ENCODE measurements at places on chromosomes 13 and 19.
A peak's percentile ranks its signal among the peaks of the same experiment; 100 is the strongest.

DNA sequence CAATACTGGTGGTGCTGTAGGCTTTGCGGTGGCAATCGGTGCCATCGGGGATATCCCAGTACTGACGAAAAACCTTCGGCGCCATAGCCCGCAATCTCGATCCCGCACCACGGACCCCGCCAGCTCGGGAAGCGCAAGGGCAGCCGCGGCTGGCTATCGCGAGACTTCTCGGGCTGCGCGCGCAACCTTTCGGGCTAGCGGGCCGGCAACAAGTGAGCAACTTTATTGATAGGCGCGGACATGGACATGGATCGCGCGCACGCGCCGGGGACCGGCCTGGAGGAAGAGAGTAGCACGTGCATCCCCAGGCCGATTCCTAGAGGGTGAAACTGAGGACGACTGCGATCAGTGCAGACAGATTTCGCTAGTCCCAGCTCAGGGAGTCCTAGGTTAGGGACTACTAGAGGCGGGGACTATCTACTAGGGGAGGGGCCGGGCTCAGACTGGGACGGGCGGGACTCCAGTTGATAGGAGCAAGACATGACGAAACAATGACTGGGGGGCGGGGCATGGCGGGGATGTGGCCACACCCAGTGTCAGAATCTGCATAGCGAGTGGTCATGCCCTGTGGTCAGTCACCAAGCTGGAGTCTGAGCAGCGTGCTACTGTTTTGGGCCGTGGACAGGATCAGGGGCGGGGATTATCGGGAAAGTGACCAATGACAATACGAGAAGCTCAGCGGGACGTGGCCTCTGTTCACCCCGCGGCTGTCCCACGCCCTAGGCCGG lies at the start of gene NDUFA11:
NDUFA11 (minus strand) TSS at position 167 of the 728 bp plus-strand sequence; CDS start at position 85, 82 bp downstream.
- H3K4me3 ChIP-seq: peak within 1 kb of the TSS; percentile 97
- peaks cover 32% of the 10 kb centered on the region for H3K4me1 ChIP-seq
- peak; percentile 96 for DNase-seq
- no peaks in the 10 kb centered on the region for H3K27me3 ChIP-seq
- H3K27ac ChIP-seq: peak within 1 kb of the TSS; percentile 98
- H3K36me3 ChIP-seq: peaks cover 2% of the 10 kb centered on the region

DNA sequence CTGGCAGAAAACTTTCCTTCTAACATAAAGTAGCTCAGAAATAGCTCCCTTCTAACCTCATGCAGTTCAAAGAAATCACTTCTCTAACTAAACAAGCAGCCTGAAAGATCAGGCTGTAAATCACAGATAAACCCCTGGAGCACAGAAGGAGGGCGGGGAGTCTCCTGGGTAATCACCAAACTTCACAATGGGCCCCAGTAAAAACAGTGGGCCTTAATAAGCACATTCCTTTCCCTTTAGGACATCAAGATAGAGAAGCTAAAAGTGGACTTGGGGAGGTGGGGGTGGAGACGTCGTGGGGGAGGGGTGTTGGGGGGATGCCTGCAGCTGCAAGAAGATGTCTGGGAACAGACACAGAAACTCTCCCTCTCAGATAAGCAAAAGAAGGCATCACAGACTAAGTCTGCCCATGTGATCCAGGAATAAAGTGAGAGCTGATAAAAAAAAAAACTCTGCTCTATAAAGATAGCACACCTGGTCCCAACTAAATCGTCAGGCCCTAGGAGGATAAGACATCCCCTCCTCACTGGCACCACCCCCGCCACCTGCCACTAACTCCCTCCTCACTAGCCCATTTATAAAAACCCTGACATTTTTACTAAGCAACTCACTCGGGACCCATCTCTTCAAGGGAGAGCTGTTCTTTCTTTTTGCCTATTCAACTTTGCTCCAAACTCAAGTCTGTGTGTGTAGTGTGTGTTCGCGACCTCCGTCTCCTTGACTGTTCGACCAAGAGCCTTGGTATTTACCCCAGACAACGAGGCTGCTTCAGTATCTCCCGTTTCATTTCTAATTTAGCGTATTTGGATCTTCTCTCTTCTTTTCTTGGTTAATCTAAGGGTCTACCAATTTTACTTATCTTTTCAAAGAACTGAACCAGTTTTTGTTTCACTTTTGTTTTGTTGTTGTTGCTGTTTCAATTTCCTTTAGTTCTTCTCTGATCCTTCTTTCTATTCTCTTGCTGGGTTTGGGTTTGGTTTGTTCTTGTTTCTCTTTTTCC lies 31.7 kb downstream of the DNAJC15 start:
- peaks cover 7% of the 10 kb centered on the region for H3K36me3 ChIP-seq
- H3K4me1 ChIP-seq: peaks cover 31% of the 10 kb centered on the region
- DNase-seq: no peak

- H3K36me3 ChIP-seq: no peaks in the 10 kb centered on the region
- H3K4me1 ChIP-seq: no peaks in the 10 kb centered on the region
- peaks cover 20% of the 10 kb centered on the region for H3K27me3 ChIP-seq
- no peak overlapping the region for H3K4me3 ChIP-seq
Measured at GRCh38 chr13:98108341-98108740, 34.6 kb upstream of the FARP1 start.

DNA sequence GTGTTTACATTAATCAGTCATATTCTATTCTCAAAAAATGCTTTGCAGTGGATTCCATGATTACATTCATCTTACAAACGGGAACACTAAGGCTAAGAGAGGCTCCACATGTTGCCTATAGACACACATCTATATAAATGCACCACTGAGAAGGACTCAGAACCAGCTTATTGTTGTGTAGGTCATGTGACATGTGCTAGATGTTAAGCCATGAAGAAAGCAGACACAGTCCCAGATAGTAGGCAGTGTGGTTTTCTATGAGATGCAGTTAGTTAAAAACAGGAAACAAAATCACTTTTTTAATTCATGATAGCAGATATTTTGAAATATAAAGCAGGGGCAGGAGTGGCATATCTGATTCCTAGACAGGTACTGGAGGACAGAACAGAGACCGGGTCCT lies 10.7 kb downstream of the SIGLEC6 start:
- H3K4me1 ChIP-seq: no peaks in the 10 kb centered on the region
- H3K36me3 ChIP-seq: peaks cover 10% of the 10 kb centered on the region
- H3K4me3 ChIP-seq: no peak overlapping the region
- DNase-seq: no peak
- peaks cover 59% of the 10 kb centered on the region for H3K27me3 ChIP-seq
- no peak overlapping the region for H3K27ac ChIP-seq

GRCh38 chr19:8738377-8738776 lies 16.9 kb downstream of the OR2Z1 start:
- no peak overlapping the region for H3K27ac ChIP-seq
- H3K4me3 ChIP-seq: no peak overlapping the region
- no peaks in the 10 kb centered on the region for H3K27me3 ChIP-seq
- no peaks in the 10 kb centered on the region for H3K36me3 ChIP-seq
- no peak for DNase-seq

- no peak for DNase-seq
- H3K27ac ChIP-seq: no peak overlapping the region
- H3K27me3 ChIP-seq: no peaks in the 10 kb centered on the region
- H3K4me3 ChIP-seq: no peak overlapping the region
- H3K36me3 ChIP-seq: no peaks in the 10 kb centered on the region
- H3K4me1 ChIP-seq: no peaks in the 10 kb centered on the region
Measured at GRCh38 chr13:53272873-53273272, 244.3 kb downstream of the OLFM4 start.

- peaks cover 10% of the 10 kb centered on the region for H3K36me3 ChIP-seq
- H3K27me3 ChIP-seq: peaks cover 26% of the 10 kb centered on the region
- peak; percentile 70 for DNase-seq
- H3K27ac ChIP-seq: peak overlapping the region; percentile 97
Measured at GRCh38 chr19:45405435-45406225, 761 bp upstream of the PPP1R13L start.

DNA sequence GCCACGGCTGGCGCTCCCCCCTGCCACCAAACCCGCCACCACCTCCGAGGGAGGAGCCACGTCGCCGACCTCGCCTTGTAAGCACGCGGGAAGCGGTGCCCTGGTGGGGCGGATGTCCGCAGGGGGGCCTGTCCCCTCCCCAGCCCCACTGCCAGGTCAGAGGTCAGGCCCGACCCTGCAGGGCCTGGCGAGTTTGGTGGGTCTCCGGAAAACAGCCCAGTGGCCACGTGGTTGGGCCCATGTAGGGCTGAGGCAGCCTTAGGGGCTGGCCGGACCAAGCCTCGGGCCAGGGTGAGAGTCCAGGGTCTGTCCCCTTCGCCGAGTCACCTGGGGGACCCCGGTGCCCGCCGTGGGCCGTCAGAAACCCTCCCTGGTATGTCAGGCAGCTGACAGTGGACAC lies 26.5 kb downstream of the SMIM24 start:
- H3K4me1 ChIP-seq: no peaks in the 10 kb centered on the region
- DNase-seq: no peak
- H3K27ac ChIP-seq: no peak overlapping the region
- no peaks in the 10 kb centered on the region for H3K27me3 ChIP-seq
- H3K36me3 ChIP-seq: no peaks in the 10 kb centered on the region

DNA sequence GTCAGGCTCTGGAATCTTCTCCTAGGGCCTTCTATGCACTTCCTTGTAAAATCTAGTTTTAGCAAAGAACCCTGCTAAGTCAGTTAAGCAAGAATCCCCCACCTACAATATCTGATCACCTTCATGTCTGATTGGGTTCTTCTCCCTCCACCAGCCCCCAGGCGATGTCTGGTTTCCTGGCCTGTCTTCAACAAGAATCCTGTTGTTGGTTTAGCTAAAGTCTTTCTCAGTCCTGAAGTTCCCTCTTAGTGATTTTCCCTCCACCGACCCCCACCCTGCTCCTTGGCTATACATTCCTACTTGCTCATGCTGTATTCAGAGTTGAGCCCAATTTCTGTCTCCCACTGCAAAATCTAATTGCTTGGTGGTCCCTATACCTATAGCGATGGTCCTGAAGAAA lies 35.2 kb upstream of the SLC46A3 start:
- no peak for DNase-seq
- peak overlapping the region; percentile 47 for H3K4me3 ChIP-seq
- H3K4me1 ChIP-seq: peaks cover 14% of the 10 kb centered on the region
- H3K27ac ChIP-seq: peak overlapping the region; percentile 61
- H3K36me3 ChIP-seq: no peaks in the 10 kb centered on the region

DNA sequence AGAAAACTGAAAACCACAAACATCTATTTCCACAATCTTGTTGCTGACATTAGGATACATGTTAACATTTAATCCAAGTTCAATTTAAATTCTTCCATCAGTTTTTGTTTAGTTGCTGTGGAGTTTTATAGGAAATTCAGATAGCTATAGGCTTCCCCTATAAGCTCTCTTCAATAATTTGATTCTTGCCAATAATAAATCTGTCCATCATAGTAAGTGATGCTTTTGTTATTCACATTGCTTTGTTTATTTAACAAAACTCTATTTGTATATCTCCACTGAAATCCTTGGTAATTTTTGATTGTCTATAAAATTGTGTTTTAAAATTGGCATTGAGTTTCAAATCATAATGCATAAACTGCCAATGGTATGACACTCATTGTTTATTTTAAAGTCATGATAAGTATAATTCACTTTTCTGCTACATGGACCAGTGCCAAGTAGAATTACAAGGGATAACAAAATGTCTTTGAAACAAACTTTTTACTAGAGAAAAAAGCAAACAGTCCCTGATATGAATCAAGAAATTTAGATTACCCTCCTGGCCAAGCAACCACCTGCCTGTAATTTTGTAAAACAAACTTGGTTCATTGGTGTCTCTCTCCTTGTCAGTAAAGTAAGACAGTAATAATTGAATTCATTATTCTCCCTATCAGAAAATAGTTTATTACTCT lies 577.3 kb upstream of the GPC6 start:
- H3K4me3 ChIP-seq: no peak overlapping the region
- no peaks in the 10 kb centered on the region for H3K27me3 ChIP-seq
- DNase-seq: no peak
- H3K36me3 ChIP-seq: no peaks in the 10 kb centered on the region
- H3K4me1 ChIP-seq: no peaks in the 10 kb centered on the region

- H3K4me3 ChIP-seq: no peak overlapping the region
- no peaks in the 10 kb centered on the region for H3K36me3 ChIP-seq
- H3K4me1 ChIP-seq: no peaks in the 10 kb centered on the region
- no peak overlapping the region for H3K27ac ChIP-seq
Measured at GRCh38 chr13:102250448-102250847, 151.4 kb downstream of the FGF14 start.

GRCh38 chr13:100491164-100491842 lies 97.3 kb downstream of the GGACT start:
- no peak overlapping the region for H3K4me3 ChIP-seq
- no peaks in the 10 kb centered on the region for H3K27me3 ChIP-seq
- H3K4me1 ChIP-seq: no peaks in the 10 kb centered on the region
- H3K27ac ChIP-seq: no peak overlapping the region
- H3K36me3 ChIP-seq: no peaks in the 10 kb centered on the region

GRCh38 chr19:6062274-6062673 lies 48.0 kb downstream of the RFX2 start:
- H3K36me3 ChIP-seq: no peaks in the 10 kb centered on the region
- H3K4me3 ChIP-seq: peak overlapping the region; percentile 60
- peaks cover 15% of the 10 kb centered on the region for H3K27me3 ChIP-seq
- peaks cover 66% of the 10 kb centered on the region for H3K4me1 ChIP-seq
- peak overlapping the region; percentile 77 for H3K27ac ChIP-seq

- H3K27me3 ChIP-seq: no peaks in the 10 kb centered on the region
- peaks cover 6% of the 10 kb centered on the region for H3K36me3 ChIP-seq
- H3K4me1 ChIP-seq: peaks cover 36% of the 10 kb centered on the region
- no peak for DNase-seq
- peak overlapping the region; percentile 99 for H3K4me3 ChIP-seq
Measured at GRCh38 chr19:10566658-10567410, 1.0 kb upstream of the KRI1 start.

DNA sequence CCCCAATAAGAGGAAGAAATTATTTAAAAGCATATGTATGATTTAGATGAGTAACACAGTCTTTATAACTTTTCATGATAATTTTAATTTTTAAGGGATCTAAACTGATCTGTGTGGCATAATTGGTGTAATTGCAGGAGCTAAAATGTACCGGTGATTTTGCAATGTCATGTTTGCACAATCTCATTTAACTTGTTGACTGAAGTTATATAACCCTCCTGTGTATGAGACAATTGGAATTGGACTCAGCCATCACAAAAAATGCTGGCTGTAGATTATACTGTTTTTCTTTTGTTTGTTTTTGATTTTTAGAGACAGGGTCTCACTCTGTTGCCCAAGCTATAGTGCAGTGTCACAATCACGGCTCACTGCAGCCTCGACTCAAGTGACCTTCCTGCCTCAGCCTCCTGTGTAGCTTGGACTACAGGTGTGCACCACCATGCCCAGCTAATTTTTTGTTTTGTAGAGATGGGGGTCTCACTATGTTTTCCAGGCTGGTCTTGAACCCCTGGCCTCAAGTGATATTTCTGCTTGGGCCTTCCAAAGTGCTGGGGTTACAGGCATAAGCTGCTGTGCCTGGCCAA lies 26.1 kb downstream of the FGF9 start:
- no peak for DNase-seq
- H3K27ac ChIP-seq: no peak overlapping the region
- peaks cover 19% of the 10 kb centered on the region for H3K27me3 ChIP-seq
- peaks cover 5% of the 10 kb centered on the region for H3K4me1 ChIP-seq
- peaks cover 6% of the 10 kb centered on the region for H3K36me3 ChIP-seq

GRCh38 chr13:35502456-35502855 lies 26.0 kb upstream of the MAB21L1 start:
- no peaks in the 10 kb centered on the region for H3K27me3 ChIP-seq
- H3K27ac ChIP-seq: no peak overlapping the region
- H3K36me3 ChIP-seq: no peaks in the 10 kb centered on the region
- DNase-seq: no peak
- no peak overlapping the region for H3K4me3 ChIP-seq

Measured in T-helper 17 cell (primary cell).